ENCODE measurements at places on chromosomes 5 and 9. TPM values are rescaled to one million over a fixed set of nuclear protein-coding genes. Genes with fewer than 3 reads are reported as not detected.

Gene TICAM2
- total RNA-seq: 0.55 TPM

Gene PTPN3
- total RNA-seq: 33.6 TPM

Gene PCDHB2
- 5.8 TPM for total RNA-seq

Gene MARCHF11
- not detected for total RNA-seq

Gene PCDHA1
- not detected for total RNA-seq

Gene FGF18
- not detected for total RNA-seq

Gene NACC2
- 26.6 TPM for total RNA-seq

Gene GPR151
- total RNA-seq: not detected

Gene GNAQ
- total RNA-seq: 31.5 TPM

Gene GRIA1
- not detected for total RNA-seq

Gene TOR4A
- 33.5 TPM for total RNA-seq

GRCh38 chr9:12784461-12785259 lies 9.8 kb downstream of the LURAP1L start:
- DNase-seq: peak; percentile 97

- no peak for DNase-seq
Observed at GRCh38 chr5:124843596-124843899, 97.1 kb upstream of the ZNF608 start.

DNA sequence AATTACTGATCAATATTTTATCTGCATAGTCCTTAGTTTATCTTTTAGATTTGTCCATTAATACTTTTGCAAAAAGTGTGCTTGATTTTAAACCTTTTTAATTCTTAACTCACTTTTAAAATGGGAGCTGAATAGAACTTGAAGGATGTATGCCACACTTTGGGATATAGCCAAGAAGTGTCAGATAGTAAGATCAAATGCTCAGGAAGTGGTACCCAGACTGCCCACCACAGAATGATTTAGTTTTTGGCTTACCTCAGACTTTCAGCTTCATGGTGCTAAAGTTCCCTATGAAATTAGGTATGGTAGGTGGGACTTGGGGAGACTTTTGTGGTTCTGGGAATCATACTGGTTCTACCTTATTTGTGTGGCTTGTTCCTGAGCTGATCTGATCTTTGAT lies 14.7 kb downstream of the FOCAD start:
- no peak for DNase-seq

- DNase-seq: no peak
Observed at GRCh38 chr5:135423846-135424168, 23.3 kb downstream of the DCANP1 start.

GRCh38 chr5:150361301-150361700 lies 3.8 kb downstream of the TCOF1 start:
- no peak for DNase-seq

- no peak for DNase-seq
Observed at GRCh38 chr5:129905473-129906176, 1.4 kb downstream of the CHSY3 start.

DNA sequence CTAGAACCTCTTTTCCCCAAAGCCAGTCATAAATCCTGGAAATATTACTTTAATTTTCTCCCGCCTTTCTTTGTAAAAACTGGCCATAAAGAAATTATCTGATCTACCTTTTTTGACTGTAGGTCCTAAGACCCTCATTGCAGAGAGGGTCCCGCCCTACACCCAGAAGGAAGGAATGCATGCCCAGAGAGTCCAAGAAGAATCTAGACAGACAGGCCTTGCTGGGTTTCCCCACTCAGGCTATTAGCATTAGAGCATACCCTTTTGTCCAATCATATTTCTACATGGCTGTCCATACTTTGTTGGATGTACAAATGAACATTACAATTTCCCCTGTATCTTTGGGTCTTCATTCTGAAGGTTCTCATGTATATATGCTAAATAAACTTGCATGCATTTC lies 1.9 kb upstream of the ATG10 start:
- no peak for DNase-seq

DNA sequence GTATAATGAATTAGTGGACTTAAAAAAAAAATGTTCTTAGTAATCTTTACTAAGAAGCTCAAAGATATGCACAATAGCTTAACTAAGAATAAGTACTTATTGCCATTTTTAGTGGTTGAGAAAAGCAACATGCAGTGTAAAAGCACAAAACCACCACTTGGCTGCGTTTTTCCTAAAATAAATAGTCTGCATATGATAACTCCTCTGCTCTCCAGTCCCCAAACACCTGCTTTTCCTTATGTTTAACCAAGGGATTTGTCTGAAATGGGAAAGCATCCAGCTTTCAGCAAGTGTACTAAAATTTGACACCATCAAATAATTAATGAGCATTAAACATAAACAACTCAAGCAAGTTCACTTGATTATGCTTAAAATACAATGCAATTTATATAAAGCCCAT lies 41.4 kb downstream of the PSIP1 start:
- DNase-seq: no peak

GRCh38 chr5:66985417-66985816 lies 211.2 kb downstream of the CD180 start:
- DNase-seq: no peak

- peak; percentile 42 for DNase-seq
Observed at GRCh38 chr5:59587489-59588337, 305.8 kb downstream of the PDE4D start.

- DNase-seq: no peak
Observed at GRCh38 chr9:135776893-135777622, 75.1 kb downstream of the KCNT1 start.

- no peak for DNase-seq
Observed at GRCh38 chr5:172063463-172064235, 57.2 kb upstream of the FBXW11 start.

DNA sequence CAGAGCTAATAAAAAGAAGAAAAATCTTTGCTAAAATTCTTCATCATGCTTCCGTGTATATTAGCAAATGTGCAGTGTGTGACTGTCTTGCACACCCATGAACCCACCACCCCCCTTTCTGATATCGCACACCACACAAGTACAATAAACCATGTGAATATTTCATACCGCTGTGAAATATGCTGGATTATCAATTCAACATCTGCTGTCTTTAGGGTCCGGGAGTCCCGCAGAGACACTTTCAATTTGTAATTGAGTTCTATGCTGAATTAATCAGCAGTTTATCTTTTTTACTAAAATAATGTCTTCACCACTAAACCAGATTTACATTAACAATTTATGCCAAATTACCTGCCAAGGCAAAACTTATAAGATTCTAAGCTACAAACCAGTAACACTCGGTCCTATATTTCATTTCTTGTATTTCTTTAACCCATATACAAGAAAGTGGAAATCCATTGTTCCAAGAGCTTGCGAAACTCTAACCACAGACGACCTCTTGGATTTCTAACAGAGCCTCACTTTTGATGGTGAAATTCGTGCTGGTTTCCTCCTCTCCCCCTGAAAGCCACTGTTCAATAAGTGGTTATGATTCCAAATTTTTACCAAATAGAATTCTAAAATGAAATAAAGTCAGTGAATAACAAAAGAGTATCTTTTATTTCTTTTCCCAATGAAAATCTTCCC lies 44.2 kb downstream of the PSMB7 start:
- no peak for DNase-seq

DNA sequence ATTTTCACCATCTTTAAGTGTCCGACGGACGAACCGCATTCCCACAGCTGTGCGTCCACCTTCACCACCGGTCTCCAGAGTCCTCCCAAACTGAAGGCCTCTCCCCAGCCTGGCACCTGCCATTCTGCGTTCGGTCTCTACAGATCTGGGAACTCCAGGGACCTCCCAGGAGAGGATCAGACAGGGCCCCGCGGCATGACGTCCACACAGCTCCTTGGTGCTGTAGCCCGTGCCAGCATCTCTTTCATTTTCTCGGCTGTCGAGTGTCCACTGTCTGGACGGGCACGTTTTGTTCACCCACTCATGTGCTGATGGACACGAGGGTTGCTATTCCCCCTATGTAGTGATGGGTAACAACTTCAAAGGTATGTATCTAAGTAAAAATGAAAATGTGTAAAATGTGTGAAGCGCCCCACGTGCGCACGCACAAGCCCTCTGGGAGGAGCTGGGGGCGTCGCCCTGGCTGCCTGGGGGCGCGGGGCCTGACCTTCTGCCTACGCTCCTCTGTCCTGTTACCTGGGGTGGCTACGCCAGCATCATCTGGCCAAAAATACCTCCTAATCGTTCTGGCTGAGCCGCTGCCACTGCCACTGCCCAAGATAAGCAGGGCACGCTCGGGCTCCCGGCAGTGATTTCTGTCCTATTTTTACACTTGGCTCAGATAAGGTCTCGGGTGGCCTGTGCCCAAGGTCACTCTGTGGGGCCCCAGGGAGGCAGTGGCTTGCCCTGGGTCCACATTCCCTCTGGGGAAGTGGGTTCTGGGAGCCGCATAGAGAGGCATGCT lies 10.8 kb upstream of the SLC12A7 start:
- no peak for DNase-seq

- DNase-seq: no peak
Observed at GRCh38 chr5:113281194-113281593, 153.6 kb downstream of the TSSK1B start.

GRCh38 chr5:159422361-159422760 lies 92.1 kb upstream of the IL12B start:
- no peak for DNase-seq

- DNase-seq: no peak
Observed at GRCh38 chr5:89686081-89686765, 723.3 kb downstream of the CETN3 start.

DNA sequence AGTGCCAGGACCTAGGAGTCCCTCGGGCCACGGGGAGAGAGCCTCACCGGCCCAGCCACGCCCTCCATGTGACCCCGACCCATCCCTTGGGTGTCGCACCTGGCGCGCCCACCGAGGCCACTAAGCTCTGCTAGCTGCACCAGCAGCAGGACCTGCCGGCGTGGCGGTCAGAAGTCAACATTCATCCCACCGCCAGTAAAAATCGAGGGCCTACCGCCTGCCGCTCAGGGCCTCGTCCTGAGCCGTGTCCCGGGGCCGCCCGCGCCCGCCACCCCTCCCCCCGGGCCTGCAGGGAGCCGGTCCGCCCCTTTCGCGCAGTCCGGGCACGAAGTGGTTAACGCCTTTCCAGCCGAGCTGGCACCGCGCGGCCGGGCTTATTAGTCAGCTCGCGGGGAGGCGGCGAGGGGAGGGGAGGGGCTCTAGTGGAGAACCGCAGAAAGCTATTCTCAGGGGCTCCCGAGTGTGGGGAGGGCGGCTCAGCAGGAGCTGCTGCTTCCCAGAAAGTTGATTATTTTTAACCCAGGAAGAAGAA lies 124.4 kb downstream of the C9orf50 start:
- no peak for DNase-seq

DNA sequence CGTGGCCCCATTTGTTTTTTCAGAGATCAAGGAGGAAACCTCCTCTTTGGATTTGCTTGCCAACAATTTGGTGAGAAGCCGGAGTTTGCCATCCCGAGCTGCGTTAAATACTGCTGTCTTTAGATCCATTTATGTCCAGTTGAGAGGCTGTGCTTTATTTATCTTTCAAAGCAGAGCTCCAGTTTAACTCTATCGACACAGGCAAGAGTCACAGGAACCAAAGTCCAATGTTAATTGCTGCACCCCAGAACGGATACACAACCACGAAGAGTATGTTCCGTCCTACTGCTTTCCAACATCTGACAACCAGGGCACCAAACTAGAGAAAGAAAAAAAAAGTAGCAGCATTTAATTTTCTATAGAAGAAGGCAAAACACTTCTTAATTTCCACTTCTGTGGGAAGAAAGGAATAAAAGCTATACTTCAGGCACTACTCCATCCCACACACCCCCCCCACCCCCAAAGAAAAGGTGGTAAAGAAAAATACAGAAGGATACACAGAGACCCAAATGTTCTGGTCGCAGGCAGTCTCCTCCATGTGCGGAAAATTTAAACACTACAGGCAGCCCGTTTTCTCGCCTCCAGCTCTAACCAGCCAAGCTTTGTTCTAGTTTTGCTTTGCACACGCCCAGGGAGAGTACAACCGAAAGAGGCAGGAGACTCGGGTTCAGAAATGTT lies 1.1 kb downstream of the FEM1C start:
- DNase-seq: no peak

DNA sequence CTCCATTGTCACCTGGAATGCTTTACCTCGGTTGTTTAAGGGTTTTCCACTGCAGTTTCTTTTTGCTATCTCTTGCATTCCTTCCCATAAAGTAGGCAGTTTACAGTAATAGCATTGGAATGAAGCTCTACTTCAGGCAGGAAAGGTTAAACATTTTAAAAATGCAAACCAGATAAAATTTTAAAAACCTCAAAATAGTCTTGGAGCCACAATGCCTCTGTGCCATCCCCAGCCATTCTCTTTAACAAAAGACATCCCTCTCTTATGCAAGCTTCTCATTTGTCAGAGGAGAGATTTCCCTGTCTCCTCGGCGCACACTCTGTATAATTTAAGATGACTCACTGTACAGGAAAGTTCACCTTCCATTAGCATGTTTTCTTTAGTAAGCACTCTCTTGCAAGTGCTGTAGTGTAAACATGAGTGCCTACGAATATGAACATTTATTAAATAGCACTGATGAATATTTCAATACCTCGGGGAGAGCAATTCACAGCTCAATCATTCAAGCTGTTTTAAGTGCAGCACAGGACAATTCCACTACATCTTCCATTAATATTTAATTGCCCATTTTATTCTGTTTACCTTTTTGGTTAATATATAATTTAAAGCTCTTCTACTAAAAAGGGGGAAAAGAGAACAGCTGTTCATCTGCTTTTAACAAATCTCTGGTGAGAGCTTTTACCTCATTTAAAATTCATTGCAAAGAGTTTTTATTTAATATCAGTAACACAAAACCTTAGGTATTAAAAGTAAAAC lies 343.6 kb downstream of the SPATA31D1 start:
- DNase-seq: peak; percentile 56

- DNase-seq: no peak
Observed at GRCh38 chr5:169013846-169014245, 287.1 kb downstream of the SLIT3 start.
